NCI-H2029 treated with DMSO at 0.1 percent for 48 hours (cell line): ENCODE measurements at places on chromosomes 4 and X.

DNA sequence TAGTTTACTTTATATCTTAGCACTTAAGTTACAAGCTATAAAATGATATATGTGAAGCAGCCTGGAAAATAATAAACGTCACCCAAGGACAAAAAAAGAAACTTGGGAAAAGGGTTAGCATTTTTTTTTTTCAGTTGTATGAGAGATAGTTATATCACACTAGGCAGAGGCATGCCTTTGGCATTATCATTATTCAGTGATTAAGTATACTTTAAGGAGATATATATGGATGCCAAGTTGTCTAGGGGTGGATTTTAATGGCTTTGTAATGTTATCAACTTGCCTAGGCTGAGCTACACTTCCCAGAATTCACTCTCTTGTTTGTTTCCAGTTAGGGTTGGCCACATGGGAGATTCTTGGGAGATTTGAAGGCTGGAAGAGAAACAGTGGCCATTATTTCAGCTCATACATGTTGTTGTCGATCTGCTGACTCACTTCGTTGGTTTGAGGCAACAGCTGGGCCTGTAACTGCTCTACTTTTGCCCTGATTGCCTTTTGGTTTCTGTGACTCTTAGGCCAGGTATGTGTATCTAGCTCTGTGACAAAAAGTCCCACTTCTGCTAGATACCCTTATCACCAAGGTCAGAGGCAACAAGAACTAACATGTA, 11.5 kb upstream of the SRPX start:
- no peak for DNase-seq

GRCh38 chr4:15805583-15806517, 27.7 kb downstream of the CD38 start:
- DNase-seq, result peak; percentile 6

DNA sequence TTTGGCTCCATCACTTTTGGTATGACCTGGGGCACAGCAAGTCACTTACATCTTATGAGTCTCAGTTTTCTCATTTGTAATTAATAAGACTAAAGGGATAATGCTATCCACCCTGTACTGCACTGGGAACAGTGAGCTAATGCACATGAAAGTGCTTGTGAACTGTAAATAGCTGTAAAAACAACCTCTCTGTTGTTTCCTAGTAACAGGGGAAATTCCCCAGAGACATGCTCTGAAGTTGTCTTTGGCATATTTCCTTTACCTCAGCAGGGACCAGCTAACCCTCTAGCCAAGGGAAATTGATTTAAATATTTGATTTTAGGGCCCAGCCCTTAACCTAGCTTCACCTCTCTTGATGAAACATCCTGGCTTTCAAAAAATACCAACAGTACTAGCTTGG, 6.1 kb upstream of the CYSLTR1 start:
- DNase-seq, result no peak

GRCh38 chr4:150906987-150907633, 108.0 kb downstream of the LRBA start:
- no peak for DNase-seq

GRCh38 chrX:42803320-42803719, 25.4 kb upstream of the PPP1R2C start:
- no peak for DNase-seq

- no peak for DNase-seq
Observed at GRCh38 chrX:63764946-63765345, 20.1 kb downstream of the ARHGEF9 start.

- DNase-seq, result no peak
Observed at GRCh38 chrX:145405012-145405411, 157.7 kb downstream of the SPANXN1 start.

GRCh38 chr4:114005569-114006442, 26.4 kb upstream of the ARSJ start:
- DNase-seq, result no peak
